ENCODE measurements at places on chromosomes 12 and 14.
A peak's percentile ranks its signal among the peaks of the same experiment; 100 is the strongest.

DNA sequence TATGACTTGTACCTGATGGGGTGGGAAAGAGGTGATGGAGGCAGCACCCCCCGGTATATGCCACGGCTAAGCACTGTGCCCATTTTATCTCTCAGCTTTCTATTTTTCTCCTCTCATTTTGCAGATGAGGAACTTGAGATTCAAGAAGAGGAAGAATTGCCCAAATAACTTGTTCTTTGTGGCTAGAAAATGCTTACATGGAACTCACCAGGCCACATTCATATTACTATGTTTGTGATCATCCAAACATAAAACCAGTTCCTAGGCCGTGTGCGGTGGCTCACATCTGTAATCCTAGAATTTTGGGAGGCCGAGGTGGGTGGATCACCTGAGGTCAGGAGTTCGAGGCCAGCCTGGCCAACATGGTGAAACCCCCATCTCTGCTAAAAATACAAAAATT, 14.5 kb upstream of the PSMD9 start:
- DNase-seq, result no peak

- no peak for DNase-seq
Observed at GRCh38 chr14:80134321-80134720, 77.0 kb downstream of the DIO2 start.

- DNase-seq, result peak; percentile 1
Observed at GRCh38 chr14:88168498-88169165, 154.4 kb downstream of the KCNK10 start.

- peak; percentile 54 for DNase-seq
Observed at GRCh38 chr12:32115404-32116104, 8.9 kb downstream of the BICD1 start.

DNA sequence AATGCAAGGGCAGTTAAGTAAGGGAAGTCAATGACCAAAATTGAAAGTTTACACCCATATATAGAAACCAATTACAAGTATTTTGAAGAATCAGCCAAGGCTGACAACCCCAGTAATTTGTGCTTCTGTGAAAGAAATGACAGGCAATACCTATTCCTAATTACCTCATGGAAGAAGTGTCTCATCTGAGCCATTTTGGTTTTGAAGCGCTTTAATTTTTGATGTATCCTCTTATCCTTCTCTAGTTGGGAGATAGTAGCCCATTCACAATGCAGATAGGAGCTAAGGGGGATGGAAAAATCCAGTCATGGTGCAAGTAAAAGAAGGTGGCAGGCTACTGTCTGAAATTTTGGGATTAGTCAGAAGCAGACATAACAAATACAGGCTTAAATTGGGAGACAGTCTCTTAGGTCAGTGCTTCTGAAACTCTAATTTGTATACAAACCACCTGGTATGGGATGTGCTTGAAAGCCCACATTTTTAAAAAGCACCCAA, 30.4 kb upstream of the SUPT16H start:
- no peak for DNase-seq

GRCh38 chr12:56954958-56955355, 2.5 kb downstream of the RDH16 start:
- no peak for DNase-seq

DNA sequence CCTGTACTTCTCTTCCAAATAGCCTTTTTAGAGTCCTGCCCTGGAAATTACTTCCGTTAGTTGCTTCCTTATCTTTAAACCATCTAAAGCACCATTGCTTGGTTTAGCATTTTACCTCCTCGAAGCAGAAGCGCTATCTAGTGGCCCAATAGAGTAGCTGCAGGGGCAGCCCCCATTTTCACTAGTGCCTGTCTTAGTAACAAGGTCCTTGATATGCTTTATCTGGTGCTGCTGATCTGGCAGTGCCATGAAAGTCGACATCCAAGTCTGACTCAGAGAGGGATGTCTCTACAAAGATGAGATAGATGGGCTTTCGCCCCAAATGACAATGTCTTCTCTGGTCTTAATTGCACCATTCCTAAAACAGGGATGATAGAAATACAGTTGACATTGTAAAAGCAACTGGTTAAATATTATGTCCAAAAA, 25.0 kb upstream of the CIT start:
- DNase-seq, result peak; percentile 31

DNA sequence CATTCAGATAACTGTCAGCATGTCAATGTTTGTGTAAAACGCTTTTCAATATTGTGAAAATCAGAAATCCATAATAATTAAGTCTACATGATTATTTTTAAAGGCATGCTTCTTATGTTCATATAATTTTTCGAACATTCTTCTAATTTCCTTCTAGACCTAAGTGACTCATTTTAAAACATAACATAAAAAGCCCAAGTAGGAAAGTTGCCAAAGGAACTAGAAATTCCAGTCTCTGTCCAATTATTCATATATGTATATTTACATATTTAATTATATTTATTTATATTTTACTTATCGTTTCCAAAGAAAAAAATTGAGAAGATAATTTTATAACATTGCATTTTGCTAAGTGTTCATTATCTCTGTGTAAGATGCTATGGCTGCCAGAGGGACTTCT, 110.4 kb downstream of the TMTC1 start:
- no peak for DNase-seq

GRCh38 chr12:117130801-117131200, 31.6 kb upstream of the TESC start:
- no peak for DNase-seq

GRCh38 chr12:122754790-122755189, 2.2 kb downstream of the DENR start:
- DNase-seq, result no peak

DNA sequence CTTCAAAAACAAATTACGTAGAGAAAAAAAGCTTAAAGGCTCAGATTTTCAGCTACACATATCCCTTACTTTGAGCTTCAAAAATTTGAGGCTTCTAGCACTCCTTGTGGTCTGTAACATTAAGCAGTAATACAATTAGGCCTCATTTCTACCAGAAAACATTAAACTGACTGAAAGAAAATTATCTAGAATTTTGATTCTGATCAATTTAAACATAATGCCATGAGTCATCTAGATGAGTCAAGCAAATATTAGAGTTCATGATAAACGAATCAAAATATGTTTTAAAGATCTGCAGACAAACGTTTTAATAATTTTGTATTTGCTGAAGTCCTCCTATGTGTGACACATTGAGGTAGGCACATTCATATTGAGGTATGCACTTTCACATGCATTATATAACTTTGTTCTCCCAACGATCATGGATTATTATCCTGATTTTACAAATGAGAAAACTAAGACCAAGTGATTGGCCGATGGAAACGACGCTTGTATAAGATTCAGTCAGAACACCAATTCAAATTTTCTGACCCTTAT, 4.3 kb downstream of the OSBPL8 start:
- no peak for DNase-seq

DNA sequence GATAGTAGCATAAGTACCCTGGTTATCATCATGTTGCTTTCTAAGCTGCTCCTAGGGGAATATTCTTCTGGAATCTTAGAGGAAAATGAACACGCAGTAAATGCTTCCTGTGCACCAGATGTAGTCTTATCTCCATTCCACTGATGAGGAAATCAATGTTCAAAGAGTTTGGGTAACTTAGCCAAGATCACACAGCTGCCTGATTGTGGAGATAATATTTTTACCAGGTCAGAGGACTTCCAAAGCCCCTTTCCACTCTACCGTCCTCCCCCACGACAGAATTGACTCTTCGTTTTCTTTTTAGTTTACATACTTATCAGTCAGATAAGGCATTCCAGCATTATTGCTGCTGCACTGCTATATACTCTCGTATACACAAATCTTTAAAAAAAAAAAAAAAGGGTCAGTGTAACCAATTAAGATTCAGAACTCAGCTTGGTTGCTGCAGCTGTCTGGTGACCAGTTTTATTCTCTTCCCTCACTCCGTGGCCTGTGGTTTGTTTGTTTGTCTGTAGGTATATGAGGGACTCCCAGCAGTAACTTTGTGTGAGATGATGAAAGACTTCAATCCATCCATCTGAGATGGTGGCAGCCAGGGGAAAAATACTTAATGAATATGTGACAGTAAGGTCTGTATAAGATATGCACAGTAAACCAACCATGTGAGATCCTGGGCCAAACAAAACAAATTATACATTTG, 110.5 kb downstream of the TGFB3 start:
- DNase-seq, result no peak

GRCh38 chr12:99136516-99136915, 491.4 kb downstream of the APAF1 start:
- no peak for DNase-seq

- no peak for DNase-seq
Observed at GRCh38 chr14:92948647-92949046, 25.7 kb downstream of the CHGA start.

DNA sequence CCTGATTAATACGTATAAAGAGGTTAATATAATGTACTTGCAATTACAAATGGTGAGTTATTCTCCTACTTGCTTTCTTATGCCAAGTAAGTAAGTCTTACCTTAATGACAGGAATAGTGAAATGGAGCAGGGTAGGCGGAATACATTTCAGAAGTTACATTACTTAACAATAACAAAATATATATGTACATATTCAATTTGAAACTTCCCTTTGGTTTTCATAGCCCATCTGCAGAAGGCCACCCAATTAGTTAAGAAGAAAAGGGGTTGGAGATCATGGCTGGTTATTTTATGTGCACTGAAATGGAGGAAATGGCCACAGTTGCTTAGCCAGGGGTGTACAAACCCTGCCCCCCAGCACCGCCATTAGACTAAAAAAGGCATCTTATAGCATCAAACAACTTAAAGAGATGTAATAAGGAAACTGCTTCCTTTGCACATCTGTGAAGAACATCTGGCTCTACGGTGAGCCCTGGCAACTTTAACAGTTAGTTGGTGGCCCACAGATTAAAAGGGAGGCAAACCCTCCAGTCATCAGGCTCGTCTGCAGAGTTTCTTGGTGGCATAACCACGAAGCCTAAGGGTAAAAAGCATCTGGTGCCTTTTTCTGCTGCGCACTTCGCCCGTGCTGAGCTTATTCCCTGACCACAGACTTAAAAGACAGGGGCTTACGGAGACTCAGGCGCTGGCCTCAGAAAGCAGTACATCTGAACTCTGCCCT, 38.8 kb upstream of the DACT1 start:
- DNase-seq, result no peak

DNA sequence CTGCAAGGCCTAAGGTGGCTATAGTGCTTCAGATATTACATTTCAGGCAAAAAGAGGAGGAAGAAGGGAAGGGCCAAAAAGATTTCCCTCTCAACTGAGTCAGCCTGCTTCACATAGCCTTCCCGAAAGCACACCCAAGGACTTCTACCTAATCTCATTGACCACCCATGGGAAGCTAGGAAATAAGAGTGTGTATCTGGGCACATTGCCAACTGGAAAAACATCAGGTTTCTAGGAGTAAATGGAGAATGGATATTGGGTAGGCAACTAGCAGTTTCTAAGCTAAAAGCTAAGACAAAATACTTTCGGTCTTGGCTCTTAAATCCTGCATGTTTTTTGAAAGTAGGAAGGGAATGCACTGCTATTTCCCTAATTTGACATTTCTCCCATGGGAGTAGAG, 221.7 kb upstream of the GRIP1 start:
- DNase-seq, result peak; percentile 6

DNA sequence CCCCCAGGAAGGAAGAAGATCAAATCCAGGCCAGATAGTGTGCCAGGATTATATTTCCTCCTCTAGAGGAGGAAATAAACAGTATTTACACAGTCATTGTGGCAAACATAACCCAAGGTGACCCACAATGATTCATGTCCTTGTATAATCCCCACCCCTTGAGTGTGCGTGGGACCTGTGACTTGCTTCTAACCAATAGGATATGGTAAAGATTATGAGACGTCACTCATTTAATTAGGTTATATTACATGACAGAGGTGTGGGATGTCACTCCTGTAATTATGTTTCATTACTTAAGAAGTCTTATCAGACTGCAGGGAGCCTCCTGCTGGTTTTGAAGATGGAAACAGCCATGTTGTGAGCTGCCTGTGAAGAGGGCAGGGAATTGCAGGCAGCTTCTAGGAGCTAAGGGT, 12.2 kb upstream of the CATSPERB start:
- DNase-seq, result no peak

GRCh38 chr14:103164006-103164405, 40.7 kb downstream of the TNFAIP2 start:
- DNase-seq, result no peak

DNA sequence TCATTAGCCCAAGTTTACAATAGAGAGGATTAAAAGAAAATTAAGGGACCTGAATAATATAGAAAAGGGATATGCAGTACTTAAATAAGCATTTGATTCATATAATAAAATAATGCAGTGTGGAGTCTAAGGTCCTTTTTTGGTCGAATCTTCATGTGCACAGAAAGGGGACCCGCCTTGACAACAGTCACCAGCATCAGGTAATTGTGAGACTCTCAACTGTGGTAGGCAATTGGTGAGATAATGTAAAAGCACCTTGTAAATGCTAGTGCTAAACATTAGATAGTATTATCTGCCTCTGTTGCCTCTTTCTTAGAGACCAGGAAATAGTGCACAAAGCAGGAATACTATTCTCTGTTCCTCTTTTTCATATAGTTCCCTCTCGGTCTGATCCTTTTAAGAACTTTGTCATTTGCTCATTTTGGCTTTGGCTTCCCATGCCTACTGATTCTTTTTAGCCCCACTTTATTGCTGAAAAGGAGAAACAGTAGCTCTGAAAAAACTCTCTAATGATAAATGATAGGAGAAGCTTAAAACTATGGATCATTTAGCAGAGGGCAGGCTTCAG, 17.5 kb downstream of the CHPT1 start:
- DNase-seq, result no peak

DNA sequence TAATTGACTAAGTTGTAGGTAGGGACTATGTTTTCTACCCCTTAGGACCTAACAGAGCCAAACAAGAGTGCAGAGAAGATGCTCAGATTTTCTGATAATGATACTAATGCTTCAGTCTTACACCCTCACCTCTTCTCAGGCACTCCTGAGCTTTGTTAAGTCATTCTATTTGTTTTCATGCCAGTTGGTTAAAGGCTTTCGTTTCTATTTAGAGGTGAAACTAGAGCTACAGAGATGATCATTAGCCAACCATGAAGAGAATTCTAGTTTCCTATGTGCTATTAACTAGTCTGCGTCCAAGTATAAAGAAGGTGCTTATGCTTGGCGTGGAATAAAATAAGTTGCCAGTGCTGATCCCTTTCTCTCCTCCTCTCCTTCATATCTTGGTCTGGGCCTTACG, 34.6 kb upstream of the PYGL start:
- no peak for DNase-seq

Measured in right lung (tissue), 10 donors.